ENCODE measurements at places on chromosomes 5 and 9.
A peak's percentile ranks its signal among the peaks of the same experiment; 100 is the strongest.

DNA sequence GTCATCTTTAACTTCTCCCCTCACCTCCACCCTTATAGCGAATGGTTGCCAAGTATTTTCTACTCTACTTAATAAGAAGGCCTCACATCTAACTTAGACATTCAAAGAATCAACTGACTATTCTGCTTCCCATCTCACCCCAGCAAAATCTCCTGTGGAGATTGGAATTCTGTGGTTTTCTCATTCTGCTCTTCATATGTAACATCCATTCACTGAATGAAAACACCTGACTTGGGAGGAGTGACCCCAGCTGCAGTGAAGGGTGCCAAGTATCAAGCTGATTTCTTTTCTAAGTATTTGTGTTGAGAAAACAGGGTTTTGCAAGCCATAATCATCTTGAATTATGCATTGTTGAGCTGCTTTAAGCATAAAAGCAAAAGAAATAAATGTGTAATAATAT, 42.5 kb upstream of the TAF1L start:
- DNase-seq = no peak

GRCh38 chr9:4152876-4153275, 147.0 kb downstream of the GLIS3 start:
- DNase-seq = no peak

- DNase-seq = no peak
Measured at GRCh38 chr5:115324021-115324420, 27.6 kb upstream of the CCDC112 start.

DNA sequence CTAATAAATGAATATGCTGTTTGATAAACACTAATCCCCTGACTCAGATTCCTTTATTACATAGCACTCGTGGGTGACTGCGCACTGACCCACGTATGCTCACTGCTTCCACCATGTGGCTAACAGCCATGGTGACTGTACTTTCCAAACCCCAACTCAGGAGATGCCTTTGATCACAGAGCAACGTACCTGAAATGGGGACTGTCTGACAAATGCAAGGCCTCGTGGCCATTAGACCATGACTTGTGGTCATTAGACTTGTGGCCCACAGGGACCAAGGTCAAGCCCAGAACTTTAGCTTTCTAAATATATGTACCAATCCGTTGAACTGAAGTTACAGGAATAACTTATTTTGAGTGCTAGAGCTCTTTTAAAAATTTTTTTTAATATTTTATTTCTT, 46.6 kb downstream of the CYFIP2 start:
- peak; percentile 24 for DNase-seq

DNA sequence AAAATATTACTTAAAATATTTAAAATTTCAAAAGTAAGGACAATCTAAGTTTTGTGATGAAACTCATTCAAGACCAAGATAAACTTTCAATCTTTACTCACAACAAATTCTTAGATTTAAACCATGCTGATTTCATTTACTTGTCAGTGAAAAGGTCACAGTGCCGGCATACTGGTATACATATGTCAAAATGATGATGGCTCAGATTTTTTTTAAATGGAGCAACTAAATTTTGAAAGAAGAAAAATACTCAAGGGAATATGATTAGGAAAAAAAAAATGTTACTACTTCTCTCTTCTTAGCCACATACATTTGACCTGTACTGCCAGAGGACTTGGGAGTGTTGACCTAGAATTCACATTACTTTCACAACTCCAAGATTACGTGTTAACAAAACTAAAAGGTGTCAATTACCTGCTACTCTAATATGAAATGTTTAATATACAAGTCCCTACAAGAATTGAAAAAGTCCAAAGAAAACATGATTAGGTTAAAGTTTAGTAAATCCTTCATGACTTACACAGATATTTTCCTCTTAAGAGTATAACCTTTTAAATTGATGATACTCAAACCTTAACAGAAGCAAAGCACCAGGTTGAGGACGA, 4.6 kb downstream of the EFNA5 start:
- no peak for DNase-seq

DNA sequence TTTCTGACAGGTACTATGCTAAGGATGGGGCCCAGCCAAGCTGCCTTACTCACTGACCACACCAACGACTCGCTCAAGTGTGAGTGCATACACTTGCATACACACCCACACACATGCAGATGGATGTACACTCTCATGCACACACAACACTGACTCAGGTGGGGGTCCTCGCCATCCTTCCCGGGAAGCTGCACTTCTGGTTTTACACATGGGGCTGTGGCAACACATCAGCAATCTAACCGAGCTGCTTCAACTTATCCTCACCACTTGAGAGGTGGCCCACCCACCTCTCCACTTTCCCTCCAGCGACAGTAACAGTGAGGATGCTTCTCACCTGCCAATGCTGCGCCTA, 67.2 kb upstream of the SLC25A51 start:
- no peak for DNase-seq

- DNase-seq = no peak
Measured at GRCh38 chr5:73815631-73816030, 189.6 kb downstream of the ARHGEF28 start.

- no peak for DNase-seq
Measured at GRCh38 chr5:41270423-41271251, 57.3 kb upstream of the C6 start.

DNA sequence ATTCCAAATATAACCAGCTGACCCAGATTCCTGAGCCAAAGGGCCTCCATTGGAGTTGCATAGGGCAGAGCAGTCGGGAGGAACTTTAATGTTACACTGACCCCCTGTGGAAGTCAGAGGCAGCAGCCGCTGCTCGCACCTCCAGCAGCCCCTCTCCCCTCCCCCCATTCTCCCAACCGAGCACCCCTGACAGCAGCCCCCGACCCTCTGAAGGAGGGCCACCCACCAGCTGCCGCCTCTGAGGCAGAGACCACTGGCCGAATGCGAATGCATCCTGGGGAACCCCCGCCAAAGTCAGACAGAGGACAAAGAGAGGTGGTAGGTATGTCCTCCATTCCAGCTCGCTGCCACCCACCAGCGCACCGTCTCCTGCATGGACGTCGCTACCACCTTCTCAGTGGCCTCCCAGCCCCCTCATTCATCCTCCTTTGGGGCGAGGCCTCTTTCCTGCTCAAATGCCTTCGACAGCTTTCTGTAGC, 231.0 kb downstream of the CDK5RAP2 start:
- no peak for DNase-seq

DNA sequence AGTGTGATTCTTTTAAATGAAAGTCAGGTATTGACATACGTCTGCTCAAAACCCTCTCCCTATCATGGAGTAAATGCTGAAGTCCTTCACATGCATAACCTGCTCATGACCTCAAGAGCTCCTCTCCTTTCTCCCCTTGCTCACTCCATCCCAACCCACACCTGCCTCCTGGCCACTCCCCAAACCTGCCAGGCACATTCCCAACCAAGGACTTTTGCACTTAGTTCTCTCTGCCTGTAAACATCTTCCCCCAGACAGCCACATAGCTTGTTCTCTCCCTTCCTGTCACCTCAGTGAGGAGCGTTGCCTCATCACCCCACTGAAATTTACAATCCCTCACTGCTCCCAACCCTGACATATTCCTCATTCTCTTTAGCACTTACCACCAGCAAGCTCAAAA, 8.7 kb downstream of the SETD9 start:
- no peak for DNase-seq

GRCh38 chr9:93907551-93908199, 47.5 kb downstream of the BARX1 start:
- DNase-seq = no peak

DNA sequence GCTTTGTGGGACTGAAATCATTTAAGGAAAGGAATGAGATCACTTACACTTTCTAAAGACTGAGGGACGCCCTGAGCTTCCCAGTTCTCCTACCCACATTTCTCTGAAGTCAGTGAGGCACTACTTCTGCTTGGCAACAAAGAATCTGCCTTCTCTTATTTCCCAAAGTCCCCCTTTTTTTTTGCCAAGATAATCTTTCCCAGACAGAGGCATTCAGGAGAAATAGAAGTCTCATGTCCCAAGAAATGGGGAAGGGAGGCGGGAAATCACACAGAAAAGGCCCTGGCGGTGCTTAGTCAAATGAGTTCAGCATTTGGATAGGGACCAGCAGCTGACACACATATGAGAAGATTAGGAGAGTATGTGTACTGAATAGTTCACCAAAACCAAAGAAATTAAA, 159.7 kb downstream of the MUSK start:
- no peak for DNase-seq

DNA sequence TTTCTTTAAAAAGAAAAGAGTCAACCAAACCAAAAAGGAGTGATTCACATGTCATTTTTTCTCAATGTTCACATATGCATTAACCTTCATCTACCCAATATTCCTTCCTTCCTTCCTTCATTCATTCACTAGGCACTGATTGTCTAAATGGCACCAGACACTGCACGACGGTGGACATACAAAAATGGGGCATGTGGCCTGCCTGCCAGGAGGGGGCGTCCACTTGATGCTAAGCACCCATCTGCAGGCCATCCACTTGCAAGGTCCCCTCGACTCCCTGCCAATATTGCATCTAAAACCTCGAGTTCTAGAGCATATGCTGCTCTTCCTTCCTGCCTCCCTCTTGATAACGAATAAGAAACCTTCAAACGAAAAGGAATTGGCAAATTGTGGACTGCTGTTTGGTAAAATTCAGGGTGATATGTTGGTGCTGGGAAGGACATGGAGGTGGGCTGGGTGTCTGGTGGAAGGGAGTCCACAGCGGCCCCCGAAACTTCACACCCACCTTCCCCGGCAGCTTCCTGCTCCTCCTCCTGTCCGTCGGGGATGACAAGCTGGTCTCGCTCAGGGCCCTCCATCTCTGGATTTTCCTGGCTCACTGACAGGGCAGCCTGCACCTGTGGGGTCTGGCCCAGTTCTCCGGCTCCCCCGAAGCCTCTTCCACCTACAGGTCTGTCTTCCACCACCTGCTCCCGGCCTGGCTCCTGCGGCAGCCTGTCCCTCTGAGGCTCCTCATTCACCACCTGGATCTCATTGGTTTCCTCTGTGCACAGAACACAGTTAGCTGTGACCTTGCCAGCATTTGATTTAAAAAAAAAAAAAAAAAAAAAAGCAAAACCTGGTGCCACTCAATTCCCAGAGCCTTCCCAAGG, 64.3 kb downstream of the GOLM1 start:
- DNase-seq = no peak

DNA sequence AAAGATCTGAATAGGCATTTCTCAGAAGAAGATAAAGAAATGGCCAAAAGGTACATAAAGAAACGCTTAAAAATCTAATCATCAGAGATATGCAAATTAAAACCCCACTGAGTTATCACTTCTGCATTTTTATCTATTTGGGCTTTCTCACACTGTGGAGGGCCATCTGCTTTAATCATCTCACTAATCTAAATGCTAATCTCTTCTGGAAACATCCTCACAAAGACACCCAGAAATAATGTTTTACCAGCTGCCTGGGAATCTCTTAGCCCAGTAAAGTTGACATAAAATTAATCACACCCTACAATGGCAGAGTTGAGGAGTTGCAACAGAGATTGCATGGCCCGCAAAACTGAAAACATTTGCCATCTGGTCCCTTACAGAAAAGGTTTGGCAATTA, 407.9 kb upstream of the CYLC2 start:
- DNase-seq = no peak

- no peak for DNase-seq
Measured at GRCh38 chr5:59130431-59130830, 547.6 kb downstream of the RAB3C start.

DNA sequence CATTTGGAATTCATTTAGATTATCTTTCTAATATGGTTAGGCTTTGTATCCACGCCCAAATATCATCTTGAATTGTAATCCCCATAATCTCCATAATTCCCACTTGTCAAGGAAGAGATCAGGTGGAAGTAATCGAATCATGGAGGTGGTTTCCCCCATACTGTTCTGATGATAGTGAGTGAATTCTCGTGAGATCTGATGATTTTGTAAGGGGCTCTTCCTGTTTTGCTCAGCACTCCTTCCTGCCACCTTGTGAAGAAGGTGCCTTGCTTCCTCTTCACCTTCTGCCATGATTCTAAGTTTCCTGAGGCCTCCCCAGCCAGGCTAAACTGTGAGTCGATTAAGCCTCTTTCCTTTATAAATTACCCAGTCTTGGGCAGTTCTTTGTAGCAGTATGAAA, 527.5 kb upstream of the ARRDC3 start:
- DNase-seq = no peak

DNA sequence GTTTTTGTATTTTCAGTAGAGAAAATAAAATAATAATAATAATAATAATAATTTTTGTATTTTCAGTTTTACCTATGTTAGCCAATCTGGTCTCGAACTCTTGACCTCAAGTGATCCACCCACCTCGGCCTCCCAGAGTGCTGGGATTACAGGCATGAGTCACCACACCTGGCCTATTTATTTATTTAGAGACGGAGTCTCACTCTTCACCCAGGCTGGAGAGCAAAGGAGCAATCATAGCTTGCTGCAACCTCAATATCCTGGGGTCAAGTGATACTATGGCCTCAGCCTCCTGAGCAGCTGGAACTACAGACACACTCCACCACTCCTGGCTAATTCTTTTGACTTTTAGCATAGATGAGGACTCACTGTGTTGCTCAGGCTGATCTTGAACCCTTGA, 167.5 kb downstream of the TLE1 start:
- DNase-seq = no peak

DNA sequence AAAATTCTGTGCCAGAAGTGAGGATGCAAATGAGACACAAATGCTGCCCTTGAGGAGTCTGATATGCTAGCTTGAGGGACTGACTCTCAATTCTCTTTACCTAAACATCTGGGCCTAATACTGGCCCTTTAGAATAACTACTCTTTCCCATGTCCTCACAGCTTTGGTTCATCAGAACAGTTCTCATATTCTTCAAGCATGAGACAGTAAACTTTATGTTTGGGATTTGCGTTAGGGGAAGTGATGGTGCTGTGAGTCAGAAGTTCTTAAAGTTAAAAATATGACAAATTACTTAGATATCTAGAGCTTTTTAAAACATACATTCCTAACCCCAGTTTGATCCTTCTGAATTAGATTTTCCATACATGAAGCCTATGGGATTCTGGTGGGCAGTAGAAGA, 665.0 kb upstream of the RGMB start:
- no peak for DNase-seq

- no peak for DNase-seq
Measured at GRCh38 chr9:90074316-90074962, 469.6 kb downstream of the GADD45G start.

GRCh38 chr5:40798801-40799210, 632 bp upstream of the PRKAA1 start:
- no peak for DNase-seq

Data from activated T-helper 1 cell treated with anti-CD3 and anti-CD28 coated beads, Interleukin-2, amount 50 U/mL, for 16 hours (primary cell).